ENCODE measurements at places on chromosomes 4 and X.

DNA sequence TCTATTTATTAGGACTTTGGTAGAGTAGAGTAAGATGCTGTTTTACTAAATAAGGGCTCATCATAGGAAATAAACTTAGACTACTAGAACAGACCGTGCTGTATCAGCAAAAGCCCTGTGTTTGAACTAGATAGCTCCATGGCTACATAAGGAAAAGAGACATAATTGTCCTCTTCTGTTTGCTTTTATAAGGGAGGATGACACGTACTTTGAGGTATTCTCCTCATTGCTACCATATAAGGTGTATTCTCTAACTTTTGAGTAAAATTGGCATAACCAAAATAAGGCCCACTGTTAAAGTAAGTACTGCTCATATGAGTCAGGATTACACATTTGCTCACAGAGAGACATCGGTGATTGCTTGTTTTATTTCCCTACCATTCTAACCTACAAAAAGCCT is 64.3 kb downstream of the PDLIM5 start:
- no peak for DNase-seq

- DNase-seq, result no peak
Observed at GRCh38 chrX:130637591-130637990, 235.8 kb downstream of the RBMX2 start.

DNA sequence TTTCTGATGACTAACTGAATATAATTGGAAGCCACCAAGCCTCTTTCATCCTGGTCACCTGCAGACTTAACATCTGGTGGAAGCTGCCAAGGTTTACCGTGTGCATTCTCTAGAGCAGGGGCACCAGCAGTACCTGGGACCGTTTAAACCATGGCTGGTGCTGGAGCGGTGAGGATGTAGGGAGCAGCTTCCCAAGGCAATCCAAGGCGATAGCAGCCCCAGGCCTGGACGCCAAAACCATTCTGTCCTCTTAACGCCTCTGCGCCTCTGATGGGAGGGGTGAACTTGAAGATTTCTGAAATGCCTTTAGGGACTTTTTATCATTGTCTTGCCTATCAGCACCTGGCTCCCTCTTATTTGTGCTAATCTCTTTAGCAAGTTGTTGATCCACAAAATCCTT is 37.3 kb upstream of the SPANXN2 start:
- DNase-seq, result no peak

GRCh38 chrX:50971395-50971794 is 60.9 kb downstream of the BMP15 start:
- DNase-seq, result peak; percentile 27

- peak; percentile 84 for DNase-seq
Observed at GRCh38 chr4:7183161-7183560, 9.2 kb upstream of the SORCS2 start.
